ENCODE measurements at places on chromosomes 2 and 18. TPM values are rescaled to one million over a fixed set of nuclear protein-coding genes. Genes with fewer than 3 reads are reported as not detected.

GRCh38 chr18:35592298-35592697 is 10.8 kb downstream of the GALNT1 start:
- no peak for DNase-seq

- DNase-seq, result peak; percentile 34
These were observed 811.6 kb downstream of the PLCL1 start for GRCh38 chr2:198615972-198616371.

DNA sequence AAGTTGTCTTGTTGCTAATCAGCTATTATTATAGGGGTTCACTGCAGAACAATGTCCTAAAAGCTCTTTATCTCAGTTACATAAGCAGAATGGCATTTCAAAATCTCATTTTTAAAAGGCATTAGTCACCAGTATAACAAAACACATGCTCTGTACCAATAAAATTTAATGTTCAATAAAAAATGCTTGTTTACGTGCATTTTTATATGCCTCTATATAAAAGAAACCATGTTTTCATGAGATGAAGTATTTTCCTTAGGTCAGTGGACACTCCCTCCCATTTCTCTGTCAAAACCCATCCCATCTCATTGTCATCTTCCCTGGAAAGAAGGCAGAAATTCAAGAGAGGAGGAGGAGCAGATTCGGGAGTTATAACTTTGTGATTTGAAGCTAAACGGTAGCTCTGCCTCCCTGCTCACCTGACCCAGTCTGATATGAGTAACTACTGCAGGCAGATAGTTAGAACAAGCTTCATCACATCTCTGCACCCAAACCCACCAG is 231.9 kb upstream of the SIX2 start:
- peak; percentile 58 for DNase-seq

DNA sequence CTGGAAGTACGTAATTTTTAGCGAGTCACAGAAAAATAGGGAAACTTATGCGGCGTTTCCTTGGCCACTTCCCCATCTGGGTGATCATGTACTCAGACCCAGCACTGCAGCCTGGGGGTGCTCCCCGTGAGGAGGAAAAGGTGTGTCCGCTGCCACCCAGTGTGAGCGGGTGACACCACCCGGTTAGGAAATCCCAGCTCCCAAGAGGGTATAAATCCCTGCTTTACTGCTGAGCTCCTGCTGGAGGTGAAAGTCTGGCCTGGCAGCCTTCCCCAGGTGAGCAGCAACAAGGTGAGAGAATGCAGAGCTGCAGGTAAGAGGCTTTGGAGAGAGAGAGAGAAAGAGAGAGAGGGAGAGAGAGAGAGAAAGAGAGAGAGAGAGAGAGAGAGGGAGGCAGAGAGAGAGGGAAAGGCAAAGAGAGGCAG is at the start of gene IL1R2:
IL1R2 (plus strand) TSS at position 240 of the 425 bp plus-strand sequence. CDS start 16,616 bp downstream, outside the sequence.
- DNase-seq, result no peak

DNA sequence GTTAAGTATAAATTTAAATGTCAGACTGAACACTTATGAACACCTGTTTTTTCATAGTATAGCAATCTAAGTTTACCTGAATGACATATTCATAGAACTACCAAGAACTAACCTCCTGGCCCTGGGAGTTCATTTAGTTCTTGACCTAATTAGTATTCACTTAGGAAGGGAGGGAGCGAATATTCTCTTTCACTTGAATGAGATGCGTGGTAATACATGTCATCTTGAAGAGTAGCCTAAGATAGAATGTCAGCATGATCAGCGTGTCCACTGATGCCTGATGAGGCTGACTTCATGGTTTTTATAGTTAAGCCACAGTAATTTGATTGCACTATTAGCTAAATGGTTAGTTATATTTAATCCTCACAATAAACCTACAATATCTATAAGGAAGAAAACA is 13.3 kb downstream of the NDUFAF7 start:
- no peak for DNase-seq

DNA sequence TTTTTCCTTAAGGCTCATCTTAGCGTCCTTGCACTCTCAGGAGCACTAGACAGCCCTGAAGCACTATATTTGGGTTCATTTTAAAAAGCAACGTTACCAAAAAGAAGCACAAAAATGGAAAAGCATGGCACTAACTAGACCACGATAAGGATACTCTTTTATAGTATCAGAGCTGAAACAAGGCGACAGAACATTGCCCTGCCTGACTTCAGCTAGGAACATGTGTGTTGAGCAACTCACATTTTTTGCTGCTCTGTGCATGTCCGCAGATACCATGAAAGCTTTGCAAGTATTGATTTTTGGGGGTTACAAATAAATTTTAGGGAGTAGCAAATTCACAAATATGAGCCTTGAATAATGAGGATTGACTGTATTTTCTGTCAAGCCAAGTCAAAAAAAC is 332.0 kb downstream of the PTPRM start:
- no peak for DNase-seq

GRCh38 chr2:43117521-43118143 is 108.8 kb downstream of the ZFP36L2 start:
- no peak for DNase-seq

DNA sequence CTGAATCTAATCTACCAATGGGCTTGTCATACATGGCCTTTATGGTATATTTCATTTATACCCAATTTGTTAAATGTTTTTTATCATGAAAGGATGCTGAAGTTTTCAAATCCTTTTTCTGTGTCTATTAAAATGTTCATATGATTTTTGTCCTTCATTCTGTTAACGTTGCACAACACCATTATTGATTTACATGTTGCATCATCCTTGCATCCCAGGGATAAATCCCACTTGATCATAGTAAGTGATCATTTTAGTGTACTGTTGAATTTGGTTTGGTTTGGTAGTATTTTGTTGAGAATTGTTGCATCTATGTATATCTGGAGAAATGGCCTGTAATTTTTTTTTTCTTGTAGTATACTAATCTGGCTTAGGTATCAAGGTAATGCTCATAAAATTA is 9.4 kb downstream of the SP100 start:
- DNase-seq, result no peak

DNA sequence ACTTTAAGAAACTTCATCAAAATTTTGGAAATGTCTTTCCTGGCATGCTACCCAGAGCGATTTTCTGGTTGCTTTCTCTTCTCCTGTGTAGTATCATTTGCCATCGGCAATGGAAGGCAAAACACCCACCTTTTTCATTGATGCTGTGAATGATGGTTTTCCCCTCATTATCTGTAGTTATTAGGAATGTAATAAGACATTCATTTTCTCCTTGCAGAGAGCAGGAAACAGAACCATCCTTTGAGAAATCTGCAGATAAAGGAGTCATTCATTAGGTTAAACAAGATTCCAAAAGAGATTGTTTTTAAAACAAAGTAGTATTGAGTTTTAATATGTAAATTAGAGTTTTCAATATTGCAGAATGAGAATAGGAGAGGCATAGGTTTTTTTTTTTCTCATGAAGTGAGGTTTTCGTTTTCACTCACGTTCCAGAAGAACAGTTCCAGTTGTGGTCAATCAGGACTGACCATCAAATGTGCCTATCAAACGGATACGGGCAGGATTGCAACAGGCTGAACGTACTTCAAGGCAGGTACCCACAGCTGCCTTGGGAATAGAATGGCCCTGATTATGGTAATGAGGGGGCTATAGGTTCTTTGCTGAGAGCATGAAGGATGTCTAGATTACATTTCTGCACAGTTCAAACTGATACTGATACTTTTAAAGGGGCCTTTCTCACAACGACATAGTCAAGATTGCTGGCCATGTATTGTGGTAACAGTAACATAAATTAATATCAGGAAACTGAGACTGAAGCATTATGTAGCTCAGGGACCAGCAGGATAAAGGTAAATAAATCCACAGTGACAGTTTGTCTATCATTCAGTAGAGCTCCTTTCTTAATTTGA is 49.8 kb upstream of the PLA2R1 start:
- no peak for DNase-seq

GRCh38 chr18:49013961-49014604 is 63.3 kb upstream of the SMAD7 start:
- no peak for DNase-seq

- DNase-seq, result no peak
These were observed 165.0 kb downstream of the RAD51AP2 start for GRCh38 chr2:17353263-17353662.

Gene OSR1
- 21.1 TPM for polyA plus RNA-seq

Gene WDSUB1
- polyA plus RNA-seq, result 9.3 TPM

Gene RTP5
- polyA plus RNA-seq, result not detected

Gene APOB
- polyA plus RNA-seq, result not detected

Data from GM23248 (cell line).